ENCODE measurements at places on chromosomes 4 and X. TPM values are rescaled to one million over a fixed set of nuclear protein-coding genes. Genes with fewer than 3 reads are reported as not detected.

GRCh38 chr4:71151054-71151453 is 157.6 kb downstream of the DCK start:
- DNase-seq, result no peak

DNA sequence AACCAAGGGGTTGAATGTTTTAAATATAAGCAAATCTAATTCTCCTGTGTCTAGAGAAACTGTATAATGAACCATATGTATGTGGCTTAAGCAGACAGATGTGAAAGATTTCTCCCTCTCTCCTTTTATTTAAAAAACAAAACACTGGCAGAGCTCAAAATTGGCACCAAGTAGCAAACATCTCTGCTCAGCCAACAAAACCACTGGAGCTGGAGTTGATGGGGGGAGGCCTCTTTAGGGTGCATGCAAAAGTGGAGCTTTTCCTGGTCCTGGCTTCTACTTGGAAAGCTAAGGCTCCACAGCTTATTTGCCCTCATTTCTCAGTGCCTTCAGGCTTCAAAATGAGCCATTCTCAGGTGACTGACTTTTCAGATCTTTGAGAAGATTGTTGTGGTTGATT is 95.6 kb downstream of the REPS2 start:
- no peak for DNase-seq

GRCh38 chr4:144350706-144351105 is 210.2 kb upstream of the GYPA start:
- DNase-seq, result no peak

GRCh38 chrX:26783512-26784225 is 567.7 kb downstream of the MAGEB5 start:
- no peak for DNase-seq

DNA sequence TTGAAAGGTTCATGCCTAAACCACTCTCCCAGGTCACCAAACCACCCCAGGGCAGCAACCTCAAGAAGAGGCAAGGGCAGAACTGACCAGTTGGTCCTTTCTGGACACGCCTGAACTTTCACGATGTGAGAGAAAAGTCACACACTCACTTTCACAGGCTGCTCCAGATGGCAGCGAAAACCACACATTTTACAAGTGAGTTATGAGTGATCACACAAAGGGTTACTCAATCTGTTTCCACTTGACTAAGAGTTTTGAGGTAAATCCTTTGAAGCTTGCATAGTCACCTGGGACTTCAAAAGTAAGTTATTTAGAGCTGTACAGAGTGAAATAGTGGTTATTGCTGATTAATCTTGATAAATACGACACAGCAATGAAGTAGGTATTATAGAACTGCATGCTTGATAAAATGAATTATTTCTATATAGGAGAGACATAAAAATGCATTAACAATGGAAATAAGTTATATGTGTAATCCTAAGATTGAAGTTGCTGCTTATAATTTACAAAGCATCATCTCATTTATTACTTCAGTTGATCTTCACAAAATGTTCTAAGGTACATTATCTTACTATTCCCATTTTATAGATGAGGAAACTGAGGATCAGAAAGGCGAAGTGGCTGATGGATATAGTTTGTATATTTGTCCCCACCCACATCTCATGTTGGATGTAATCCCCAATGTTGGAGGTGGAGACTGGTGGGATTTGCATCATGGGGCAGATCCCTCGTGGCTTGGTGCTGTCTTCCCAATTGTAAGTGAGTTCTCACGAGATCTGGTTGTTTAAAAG is 103.0 kb upstream of the KLF3 start:
- DNase-seq, result no peak

- no peak for DNase-seq
These were observed 592.9 kb upstream of the PITX2 start for GRCh38 chr4:111215755-111216154.

PLP1 gene
- total RNA-seq, result 38.7 TPM

PLS3 gene
- 60.3 TPM for total RNA-seq

PDZD4 gene
- 16.6 TPM for total RNA-seq

KLHL13 gene
- 12.9 TPM for total RNA-seq

FABP2 gene
- not detected for total RNA-seq

MAGED1 gene
- total RNA-seq, result 51.4 TPM

SMPX gene
- 36.1 TPM for total RNA-seq

Data from sigmoid colon (tissue), 7 donors.